ENCODE measurements at places on chromosomes 4 and X.

DNA sequence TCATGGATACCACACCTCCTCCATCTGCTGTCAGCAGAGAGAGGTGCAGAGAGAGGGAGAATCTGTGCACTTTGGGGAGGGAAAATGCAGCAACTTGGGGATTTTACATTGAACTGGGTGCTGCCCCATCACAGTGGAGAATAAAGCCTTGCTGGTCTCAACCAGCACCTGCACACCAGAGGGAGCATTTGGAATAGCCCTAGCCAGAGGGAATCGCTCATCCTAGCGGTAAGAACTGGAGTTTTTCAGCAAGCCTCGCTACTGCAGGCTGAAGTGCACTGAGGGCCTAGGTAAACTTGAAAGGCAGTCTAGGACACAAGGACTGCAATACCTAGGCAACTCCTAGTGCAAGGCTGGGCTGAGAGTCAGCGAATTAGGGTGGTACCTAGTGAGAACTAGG lies 148.7 kb downstream of the KDR start:
- no peak for DNase-seq

- no peak for DNase-seq
Observed at GRCh38 chr4:10023806-10024205, 2.5 kb upstream of the SLC2A9 start.

DNA sequence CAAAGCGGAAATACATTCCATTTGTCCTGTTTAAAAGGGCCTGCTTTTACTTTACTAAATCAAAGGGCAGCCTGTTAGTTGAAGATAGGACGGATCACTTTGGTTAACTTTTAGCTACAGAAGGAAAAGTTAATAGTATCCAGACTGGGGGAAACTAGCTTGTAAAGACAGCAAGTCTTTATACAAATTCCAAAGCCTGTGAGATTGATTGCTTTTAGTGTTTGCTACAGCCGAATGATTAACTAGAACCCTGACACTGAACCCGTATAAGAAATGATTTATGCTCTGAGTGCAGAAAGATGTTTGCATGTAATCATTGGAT lies 93.4 kb downstream of the FRAS1 start:
- DNase-seq = no peak

- no peak for DNase-seq
Observed at GRCh38 chr4:186918466-186918865, 194.8 kb upstream of the FAT1 start.

GRCh38 chr4:141329174-141329569 lies 108.5 kb downstream of the ZNF330 start:
- peak; percentile 50 for DNase-seq
